ENCODE measurements at places on chromosomes 5 and 9.

DNA sequence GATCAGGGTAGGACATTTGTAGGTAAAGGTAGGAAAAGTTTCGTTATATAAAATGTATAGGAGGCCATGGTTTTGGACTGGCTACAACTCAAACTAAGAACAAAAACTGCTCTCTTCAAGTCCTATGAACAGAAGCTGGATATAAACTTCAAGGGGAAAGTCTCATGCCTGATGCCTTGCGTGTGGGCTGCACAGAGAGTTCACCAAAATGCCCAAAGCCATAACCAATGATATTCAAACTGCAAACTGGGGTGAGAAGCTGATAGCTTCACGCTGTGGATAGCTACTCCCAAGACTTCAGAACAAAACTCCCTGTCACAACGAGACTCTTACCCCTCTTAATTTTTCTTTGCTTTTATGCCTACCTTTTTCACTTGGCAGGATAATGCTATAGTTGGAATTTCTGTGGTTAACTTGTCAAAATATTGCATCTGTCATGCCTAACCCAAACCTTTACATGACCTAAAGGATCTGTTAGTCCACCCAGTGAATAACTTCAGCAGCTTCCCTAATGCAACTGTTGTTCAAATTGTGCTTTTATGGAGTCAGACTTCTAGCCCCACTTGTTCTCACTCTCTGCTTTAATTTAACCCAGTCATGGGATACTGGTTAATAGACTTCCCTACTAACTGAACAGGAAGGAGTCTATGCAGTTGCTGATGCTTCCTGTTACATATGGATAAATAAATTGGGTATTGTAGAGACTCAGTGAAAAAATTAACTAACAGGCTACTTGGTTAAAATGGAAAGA, 71.9 kb downstream of the SFXN1 start:
- no peak for DNase-seq

GRCh38 chr5:108168915-108169314, 213.0 kb downstream of the FBXL17 start:
- no peak for DNase-seq

DNA sequence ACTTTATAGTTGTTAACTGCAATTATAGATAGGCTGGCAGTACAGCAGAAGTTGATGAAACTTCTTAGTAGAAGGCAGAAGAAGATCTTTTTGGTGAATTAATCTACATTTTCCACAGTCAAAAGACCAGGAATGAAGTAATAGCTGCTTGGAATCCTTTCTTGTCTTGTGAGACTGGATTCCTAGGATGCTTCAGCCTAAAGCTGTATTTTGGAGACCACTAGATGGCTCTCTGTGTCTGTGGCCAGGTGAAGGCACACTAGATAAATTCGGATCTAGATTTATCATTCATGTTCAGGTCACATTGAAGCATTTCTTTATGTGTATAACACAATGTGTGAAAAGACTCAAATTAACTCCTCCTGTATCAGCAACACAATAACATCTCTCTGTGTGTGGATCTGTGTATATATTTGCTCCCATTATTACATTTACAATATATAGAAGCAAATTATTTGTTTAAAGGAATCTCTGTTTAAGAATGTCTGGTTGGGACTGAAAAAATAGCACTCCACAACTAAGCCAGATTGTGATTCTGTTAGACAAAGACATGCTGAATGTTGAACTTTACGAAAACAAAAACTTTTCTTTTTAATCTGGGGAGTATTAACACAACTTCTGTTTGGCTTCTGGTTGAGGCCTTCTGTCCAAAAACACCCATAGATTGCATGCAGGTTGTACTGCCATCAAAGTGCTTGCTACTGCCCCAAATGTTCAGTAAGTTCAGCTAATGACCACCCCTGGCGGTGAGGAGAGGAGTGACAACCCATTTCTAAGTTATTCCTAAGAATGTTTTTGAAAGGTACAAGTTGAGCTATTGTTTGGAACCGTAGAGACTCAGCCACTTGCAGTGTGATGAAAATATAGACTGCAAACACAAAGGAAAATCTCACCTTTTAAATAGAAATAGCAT, 10.6 kb downstream of the GRIN3A start:
- no peak for DNase-seq

- no peak for DNase-seq
Measured at GRCh38 chr9:1960342-1961042, 54.7 kb upstream of the SMARCA2 start.

DNA sequence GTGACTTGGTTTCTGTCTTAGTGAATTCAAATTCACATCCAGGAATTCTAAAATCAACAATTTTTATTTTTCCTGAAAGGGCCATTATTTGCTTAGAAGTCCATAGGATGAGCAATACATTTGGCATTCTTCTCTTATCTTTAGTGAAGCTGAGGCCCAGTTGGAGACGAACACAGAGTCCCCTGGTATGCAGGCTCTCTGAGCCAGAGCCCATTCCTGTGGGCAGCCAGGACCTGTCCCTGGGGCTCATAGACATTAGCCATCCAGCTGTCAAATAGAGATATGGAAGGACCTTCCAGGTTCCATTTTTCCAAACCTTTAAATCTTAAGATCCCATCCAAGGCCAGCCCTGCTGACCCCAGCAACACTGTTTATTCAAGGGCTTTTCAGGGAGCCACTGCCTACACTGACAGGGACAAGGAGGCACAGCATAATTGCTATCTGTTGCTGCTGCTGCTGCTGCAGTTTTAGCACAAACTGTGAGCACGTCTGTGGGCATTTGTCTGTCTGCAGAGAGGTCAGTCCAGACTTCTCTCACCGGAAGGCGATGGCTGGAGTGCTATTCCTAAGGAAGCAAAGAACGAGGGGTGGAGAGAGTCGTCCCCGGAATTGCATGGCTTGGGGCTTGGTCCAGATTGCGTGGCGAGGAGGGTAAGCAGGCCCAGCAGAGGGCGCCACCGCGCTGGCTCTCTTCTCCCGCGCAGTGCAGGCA, 639.0 kb downstream of the CCDC171 start:
- peak; percentile 67 for DNase-seq
